Stimulated activated CD4-positive, alpha-beta T cell treated with anti-CD3 and anti-CD28 coated beads, TNF-alpha, amount 100 ng/mL, for 1 hour (primary cell): ENCODE measurements at places on chromosomes 6 and 20.

DNA sequence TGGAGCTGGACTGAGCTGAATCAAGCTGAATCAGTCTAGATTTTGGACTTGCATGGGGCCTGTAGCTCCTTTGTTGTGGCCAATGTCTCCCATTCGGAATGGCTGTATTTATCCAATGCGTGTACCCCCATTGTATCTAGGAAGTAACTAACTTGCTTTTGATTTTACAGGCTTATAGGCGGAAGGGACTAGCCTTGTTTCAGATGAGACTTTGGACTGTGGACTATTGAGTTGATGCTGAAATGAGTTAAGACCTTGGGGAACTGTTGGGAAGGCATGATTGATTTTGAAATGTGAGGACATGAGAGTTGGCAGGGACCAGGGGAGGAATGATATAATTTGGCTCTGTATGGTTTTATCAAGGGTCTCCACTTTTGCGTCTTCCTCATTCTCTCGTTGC lies 3.0 kb upstream of the TMEM170B start:
- no peak for DNase-seq

DNA sequence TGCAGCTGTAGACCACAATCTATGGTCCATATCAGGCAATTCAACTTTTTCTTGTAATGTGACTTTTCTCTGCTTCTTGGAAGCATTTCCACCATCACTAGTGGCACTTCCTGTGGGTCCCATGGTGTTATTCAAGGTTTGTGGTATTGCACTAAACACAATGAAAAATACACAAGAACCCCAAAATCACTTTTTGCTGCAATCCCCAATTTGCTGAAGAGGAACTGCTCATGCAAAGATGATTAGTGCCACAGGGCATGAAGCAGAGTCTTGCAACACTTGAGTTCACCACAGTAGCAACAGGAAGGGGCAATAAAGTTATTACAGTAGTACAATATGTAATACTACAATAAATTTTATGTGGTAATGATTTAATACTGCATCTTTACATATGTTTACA lies 16.8 kb upstream of the TAAR1 start:
- no peak for DNase-seq

- DNase-seq, result no peak
Observed at GRCh38 chr20:64044484-64045247, 4.8 kb downstream of the SOX18 start.

- no peak for DNase-seq
Observed at GRCh38 chr20:34824026-34824425, 1.4 kb downstream of the NCOA6 start.

DNA sequence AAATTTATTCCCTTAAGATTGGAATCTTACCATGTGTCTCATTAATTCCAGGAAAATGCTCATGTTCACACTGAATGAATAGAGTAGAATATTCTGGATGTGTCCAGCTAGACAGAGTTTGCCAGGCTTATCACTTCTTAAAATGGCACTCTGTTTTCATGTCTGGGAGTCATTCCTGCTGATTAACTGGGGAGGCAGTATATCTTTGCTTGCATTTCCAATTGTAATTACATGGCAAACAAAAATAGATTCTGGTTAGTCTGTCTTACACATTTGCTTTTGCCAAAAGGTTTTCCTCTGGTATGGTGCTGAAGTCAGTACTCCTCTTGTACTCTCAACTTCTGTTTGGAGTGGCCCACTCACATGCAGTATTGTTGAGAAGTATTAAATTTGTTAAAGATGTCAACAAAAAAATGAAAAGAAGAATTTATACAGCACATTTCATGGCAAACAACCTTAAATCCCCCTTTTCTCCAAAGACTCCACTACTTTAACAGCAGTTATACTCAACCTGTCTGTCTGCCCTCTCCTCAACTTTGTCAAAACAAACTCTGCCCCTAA lies 70.2 kb downstream of the TENT5A start:
- DNase-seq, result no peak

- DNase-seq, result no peak
Observed at GRCh38 chr6:85913001-85913400, 270.3 kb upstream of the SYNCRIP start.

DNA sequence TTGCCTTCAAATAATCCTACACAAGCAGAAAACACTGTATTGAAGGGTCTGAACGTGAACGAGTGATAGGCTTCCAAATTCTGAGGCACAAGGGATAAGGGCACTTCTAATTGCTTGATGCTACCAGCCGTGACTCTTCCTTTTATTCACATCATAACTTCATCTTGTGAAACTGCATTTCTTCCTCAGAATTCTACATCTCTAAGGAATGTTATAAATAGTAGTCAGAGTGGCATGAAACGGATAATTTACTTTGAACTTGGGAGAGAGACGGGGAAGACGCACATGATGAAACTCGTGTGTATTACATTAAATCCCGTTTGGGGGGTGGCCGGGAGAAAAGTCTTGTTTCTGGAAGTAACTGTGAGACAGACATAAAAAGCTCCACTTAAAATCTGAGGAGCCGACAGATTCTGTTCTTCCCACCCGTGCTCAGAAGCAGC lies 754 bp downstream of the HDDC2 start:
- no peak for DNase-seq

- DNase-seq, result no peak
Observed at GRCh38 chr6:33750244-33750991, 3.7 kb upstream of the IP6K3 start.

DNA sequence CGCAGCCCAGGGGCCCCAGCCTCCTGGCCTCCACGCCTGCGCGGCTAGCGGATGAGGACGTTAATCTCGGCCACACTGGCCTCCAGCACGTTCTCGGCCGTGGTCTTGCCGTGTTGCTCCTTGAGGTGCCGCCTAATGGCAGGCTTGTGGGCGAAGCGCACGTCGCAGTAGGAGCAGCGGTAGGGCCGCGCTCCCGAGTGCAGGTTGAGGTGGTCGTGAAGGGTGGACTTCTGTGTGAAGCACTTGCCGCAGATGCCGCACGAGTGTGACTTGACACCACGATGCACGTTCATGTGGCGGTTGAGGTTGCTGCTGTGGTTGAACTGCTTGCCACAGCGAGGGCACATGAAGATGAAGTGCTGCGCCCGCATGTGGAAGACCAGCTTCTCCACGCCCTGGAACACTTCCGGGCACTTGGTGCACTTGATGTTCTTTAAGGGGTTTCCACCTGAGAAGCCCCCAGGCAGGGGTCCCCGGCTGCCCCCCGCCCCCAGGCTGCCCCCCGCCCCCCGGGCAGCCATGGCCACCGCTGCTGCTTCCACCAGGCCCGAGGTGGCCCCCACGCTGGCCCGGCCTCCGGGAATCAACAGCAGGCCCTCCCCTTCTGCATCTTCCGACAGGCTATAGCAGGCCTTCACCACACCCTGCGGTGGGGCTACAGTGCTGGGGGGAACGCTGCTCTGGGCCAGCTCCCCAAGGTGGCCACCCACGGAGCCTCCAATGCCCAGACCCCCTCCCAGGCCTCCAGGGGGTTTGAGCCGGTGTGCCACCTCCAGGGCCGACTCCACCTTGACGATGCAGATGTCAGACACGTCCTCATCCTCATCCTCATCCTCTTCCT lies 1.8 kb downstream of the ZBTB12 start:
- DNase-seq, result no peak

GRCh38 chr6:118632359-118632758 lies 19.0 kb downstream of the CEP85L start:
- no peak for DNase-seq

- DNase-seq, result no peak
Observed at GRCh38 chr6:25482996-25483395, 169.0 kb upstream of the SCGN start.

- DNase-seq, result no peak
Observed at GRCh38 chr20:59346061-59346460, 45.6 kb downstream of the EDN3 start.

DNA sequence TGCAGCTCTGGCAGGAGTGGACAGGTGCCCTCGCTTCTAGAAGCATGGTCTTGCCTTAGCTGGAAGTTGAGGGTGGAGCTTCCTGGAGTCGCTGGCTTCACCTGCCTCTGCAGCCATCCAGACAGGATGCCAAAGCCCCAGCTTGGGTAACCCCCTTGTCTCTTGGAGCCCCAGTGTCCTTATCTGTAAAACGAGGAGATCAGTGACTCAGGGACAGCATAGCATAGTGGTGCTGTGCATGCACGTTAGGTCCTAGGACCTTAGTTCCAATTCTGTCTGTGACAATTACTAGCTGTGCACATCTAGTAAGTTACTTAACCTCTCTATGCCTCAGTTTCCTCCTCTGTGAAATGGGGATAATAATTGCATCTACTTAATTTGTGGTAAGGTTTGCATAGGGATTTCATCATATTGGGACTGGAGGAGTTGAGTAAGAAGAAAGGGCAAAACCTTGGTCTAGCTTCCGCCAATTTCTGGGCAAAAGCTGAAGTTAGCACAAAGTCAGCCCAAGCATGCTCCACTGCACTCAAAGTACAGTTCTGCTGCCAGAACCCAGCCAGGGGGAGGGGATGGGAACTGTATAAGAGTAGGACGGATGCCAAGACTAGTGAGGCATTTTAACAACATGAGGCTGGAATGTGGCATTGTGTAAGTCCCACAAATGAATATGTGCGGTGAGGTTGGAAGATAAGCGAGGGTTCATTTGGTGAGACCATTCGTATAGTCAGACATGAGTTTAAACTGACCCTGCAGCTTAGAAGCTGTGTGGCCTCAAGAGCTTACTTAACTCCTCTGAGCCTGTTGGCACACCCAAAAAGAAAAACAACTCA lies 24.5 kb downstream of the TOX2 start:
- DNase-seq, result no peak
